Thyroid gland (tissue), 4 donors: ENCODE measurements at places on chromosomes 1 and 21. TPM values are rescaled to one million over a fixed set of nuclear protein-coding genes. Genes with fewer than 3 reads are reported as not detected.

DNA sequence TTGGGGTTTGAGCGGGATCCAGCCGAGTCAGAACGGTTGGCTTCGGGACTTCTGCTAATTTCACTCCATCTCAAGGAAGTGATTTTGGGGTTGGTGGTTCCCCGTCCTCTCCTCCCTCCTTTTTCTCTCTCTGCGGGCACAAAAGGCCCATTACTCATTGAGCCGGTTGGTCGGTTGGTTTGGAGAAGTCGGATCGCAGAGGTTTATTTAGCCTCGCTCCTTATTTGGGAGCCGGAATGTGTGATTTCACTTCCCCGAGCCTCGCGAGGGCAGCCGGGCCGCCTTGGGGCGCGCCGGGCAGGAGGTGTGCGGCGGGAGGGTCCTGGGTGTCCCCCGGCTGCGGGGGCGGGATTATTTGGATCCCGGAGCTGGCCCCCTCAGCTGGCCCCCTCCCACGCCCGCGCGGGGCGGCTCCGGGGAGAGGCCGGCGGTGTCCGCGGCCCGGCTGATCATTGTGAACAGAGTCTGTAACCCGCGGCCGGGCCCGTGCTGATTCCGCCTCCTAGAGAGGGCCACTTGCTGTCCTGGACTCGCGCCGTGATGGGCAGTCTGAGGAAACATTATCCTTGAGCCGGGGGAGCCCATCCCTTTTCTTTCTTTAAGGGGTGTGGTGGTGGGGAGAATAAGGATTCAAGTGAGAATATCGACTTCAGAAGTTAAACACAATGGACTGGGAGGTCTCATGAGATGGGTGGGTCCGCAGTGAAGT lies 1.2 kb downstream of the MAPKAPK2 start:
- peak; percentile 72 for DNase-seq
- no peaks in the 10 kb centered on the region for H3K27me3 ChIP-seq
- peak overlapping the region; percentile 58 for H3K4me3 ChIP-seq
- no peaks in the 10 kb centered on the region for H3K36me3 ChIP-seq
- peak overlapping the region; percentile 89 for H3K27ac ChIP-seq

- no peak for DNase-seq
- H3K27me3 ChIP-seq: peaks cover 21% of the 10 kb centered on the region
- H3K36me3 ChIP-seq: no peaks in the 10 kb centered on the region
- peaks cover 18% of the 10 kb centered on the region for H3K4me1 ChIP-seq
Measured at GRCh38 chr1:119010201-119010600, 22.1 kb upstream of the TBX15 start.

DNA sequence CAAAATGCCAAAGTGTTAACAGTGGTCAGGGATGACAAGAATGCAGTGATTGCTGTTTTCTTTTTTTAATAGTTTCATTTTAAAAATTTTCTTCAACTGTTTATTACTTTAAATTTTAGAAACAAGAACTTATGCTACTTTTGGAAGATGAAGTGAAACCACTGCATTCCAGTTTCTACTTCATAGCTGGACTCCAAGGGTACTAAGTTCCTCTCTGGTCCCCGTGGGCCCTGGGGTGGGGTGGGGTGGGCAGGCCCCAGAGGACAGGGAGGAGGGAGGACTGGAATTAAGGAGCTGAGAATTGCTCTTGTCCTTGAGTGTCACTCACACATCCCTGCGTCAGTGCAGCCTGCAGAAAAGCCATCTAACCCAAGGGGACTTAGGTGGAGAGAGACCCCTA lies 97.3 kb downstream of the RAVER2 start:
- no peaks in the 10 kb centered on the region for H3K27me3 ChIP-seq
- H3K27ac ChIP-seq: peak overlapping the region; percentile 51
- no peak for DNase-seq
- H3K4me1 ChIP-seq: no peaks in the 10 kb centered on the region
- H3K36me3 ChIP-seq: peaks cover 49% of the 10 kb centered on the region
- no peak overlapping the region for H3K4me3 ChIP-seq

- H3K27me3 ChIP-seq: no peaks in the 10 kb centered on the region
- no peak overlapping the region for H3K4me3 ChIP-seq
- no peak overlapping the region for H3K27ac ChIP-seq
- no peaks in the 10 kb centered on the region for H3K36me3 ChIP-seq
- no peak for DNase-seq
Measured at GRCh38 chr1:28159680-28160079, 16.8 kb downstream of the PTAFR start.

DNA sequence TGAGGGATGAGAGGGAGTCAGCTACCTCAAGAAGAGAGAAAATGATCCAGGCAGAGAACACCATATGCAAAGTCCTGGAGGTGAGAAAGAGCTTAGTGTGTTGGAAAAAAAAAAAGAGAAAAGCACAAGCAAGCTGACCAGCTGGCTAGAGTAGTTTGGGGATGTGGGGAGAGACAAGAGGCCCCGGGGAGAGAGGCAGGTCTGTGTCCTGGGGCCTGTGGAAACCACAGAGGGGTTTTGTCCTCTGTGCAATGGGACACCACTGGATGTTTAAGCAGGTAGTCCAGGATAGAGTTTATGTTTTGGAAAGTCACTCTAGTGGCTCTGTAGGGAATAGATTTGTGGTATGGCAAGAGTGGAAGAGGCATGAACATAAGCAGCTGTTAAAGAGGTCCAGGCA lies 14.4 kb upstream of the CHI3L1 start:
- no peaks in the 10 kb centered on the region for H3K27me3 ChIP-seq
- H3K4me1 ChIP-seq: no peaks in the 10 kb centered on the region
- peak overlapping the region; percentile 17 for H3K27ac ChIP-seq
- no peaks in the 10 kb centered on the region for H3K36me3 ChIP-seq
- no peak for DNase-seq

- no peak overlapping the region for H3K27ac ChIP-seq
- H3K27me3 ChIP-seq: no peaks in the 10 kb centered on the region
- H3K4me1 ChIP-seq: no peaks in the 10 kb centered on the region
- no peak for DNase-seq
Measured at GRCh38 chr1:204733869-204734596, 48.5 kb upstream of the LRRN2 start.

- no peaks in the 10 kb centered on the region for H3K36me3 ChIP-seq
- DNase-seq: no peak
- no peak overlapping the region for H3K27ac ChIP-seq
- H3K27me3 ChIP-seq: no peaks in the 10 kb centered on the region
- H3K4me3 ChIP-seq: no peak overlapping the region
Measured at GRCh38 chr1:209038316-209038715, 545.2 kb upstream of the CAMK1G start.

CFAP74 gene
- not detected for total RNA-seq

BTBD8 gene
- total RNA-seq: 17.0 TPM

ODR4 gene
- total RNA-seq: 29.8 TPM
